Kidney tubule cell (primary cell): ENCODE measurements at places on chromosomes 2 and 18.

- peak; percentile 60 for DNase-seq
Observed at GRCh38 chr18:75418293-75419005, 9.1 kb downstream of the SMIM21 start.

GRCh38 chr18:40983835-40984234 lies 971.2 kb upstream of the PIK3C3 start:
- no peak for DNase-seq

DNA sequence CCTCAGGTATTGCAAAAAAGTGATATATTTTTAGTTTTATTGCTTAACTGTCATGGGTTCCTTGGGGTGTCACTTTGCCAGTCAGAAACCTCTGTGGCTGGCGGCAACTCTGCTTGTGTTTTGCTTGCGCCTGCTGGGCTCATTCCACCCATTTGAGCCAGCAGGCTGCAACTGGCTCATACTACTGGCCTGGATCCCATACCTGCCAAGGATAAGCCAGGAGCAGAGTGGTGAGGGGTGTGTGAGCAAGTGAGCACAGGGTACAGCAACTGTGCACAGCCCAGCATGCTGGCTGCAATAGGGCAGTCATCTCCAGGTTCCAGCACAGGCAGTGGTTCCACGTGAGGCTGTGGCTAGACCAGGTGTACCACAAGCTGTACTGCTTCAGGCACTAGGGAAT lies 687.5 kb downstream of the NYAP2 start:
- no peak for DNase-seq

DNA sequence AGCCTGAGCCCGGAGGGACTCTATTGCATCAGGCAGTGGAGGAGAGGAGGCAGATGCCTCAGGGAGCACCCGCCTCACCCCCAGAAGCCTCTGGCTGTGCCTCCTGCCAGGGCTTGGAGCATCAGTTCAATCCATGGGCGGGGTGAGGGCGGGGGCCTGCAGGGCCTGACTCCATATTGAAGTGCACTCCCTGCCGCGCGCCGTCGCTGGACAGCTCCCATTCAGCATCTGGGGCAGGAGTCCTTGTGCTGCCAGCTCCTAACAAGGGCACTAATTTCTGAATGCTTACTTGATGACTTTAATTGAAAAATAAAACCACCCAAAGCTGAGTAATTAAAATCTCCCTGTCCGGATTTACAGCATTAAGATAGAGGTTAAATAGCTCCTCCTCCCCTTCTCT lies 23.8 kb downstream of the C1QL2 start:
- no peak for DNase-seq

- DNase-seq: no peak
Observed at GRCh38 chr18:12637393-12637792, 20.5 kb downstream of the SPIRE1 start.

DNA sequence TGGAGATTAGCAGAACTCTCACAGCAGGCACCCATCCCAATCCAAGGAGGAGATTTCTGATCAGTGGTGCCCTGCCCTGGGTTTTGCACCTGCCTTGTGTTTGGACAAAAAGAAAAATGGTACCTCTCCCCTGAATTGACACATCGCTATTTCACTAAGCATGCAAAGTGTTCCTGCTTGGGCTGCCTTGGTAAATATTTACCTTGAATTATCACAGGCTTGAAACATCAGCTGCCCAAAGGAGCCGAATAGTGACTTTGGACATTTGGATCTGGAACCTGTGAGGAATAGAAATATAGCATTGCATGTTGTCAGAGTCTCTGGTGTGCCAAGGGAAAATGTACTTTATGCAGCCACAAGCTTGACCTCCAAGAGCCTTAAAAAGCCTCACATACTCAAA lies 926.4 kb upstream of the FANCL start:
- DNase-seq: no peak

DNA sequence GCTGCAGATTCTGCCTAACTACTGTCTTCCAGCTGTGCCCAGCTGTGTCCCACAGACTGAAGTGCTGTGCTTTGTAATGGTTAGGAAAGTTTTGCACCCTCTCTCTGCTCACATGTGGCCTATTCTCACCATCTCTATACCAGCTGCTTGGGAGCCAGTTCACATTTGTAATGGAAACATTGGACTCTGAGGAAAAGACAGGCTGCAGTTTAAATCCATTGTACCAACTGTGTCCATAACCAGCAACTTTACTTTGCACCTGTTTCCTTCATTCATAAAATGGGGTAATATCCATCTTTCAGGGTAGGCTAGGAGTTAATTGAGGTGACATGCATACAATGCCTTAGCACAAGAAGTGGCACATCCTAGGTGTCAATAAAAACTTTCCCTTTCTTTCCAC lies 344.0 kb downstream of the TNS1 start:
- no peak for DNase-seq

DNA sequence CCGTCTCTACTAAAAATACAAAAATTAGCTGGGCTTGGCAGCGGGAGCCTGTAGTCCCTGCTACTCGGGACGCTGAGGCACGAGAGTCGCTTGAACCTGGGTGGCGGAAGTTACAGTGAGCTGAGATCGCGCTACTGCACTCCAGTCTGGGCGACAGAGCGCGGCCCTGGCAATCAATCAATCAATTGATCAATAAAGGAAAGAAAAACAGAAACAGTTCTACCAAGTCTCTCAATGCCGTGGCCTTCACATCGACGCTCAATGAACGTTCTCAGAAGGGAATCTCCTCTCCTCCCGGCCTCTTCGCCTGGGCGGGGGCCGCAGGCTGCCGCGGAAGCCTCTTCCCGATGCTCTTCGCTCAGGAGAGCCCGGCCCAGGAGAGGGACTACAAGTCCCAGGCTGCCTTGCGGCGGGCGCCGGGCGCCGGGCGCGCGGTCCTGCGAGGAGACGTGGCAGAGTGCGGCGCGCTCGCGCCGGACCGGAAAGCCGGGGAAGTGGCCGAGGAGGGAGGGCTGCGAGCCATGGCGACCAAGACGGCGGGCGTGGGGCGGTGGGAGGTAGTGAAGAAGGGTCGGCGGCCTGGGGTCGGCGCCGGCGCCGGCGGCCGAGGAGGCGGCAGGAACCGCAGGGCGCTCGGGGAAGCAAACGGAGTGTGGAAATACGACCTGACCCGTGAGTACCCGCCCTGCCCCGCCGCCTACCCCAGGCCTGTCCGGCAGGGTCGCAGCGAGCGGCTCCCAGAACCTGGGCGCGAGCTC lies at the start of gene TMEM214:
Gene TMEM214 (plus strand): TSS at position 471 of the 758 bp plus-strand sequence. CDS start 51 bp downstream, at position 522.
- DNase-seq: peak; percentile 92

DNA sequence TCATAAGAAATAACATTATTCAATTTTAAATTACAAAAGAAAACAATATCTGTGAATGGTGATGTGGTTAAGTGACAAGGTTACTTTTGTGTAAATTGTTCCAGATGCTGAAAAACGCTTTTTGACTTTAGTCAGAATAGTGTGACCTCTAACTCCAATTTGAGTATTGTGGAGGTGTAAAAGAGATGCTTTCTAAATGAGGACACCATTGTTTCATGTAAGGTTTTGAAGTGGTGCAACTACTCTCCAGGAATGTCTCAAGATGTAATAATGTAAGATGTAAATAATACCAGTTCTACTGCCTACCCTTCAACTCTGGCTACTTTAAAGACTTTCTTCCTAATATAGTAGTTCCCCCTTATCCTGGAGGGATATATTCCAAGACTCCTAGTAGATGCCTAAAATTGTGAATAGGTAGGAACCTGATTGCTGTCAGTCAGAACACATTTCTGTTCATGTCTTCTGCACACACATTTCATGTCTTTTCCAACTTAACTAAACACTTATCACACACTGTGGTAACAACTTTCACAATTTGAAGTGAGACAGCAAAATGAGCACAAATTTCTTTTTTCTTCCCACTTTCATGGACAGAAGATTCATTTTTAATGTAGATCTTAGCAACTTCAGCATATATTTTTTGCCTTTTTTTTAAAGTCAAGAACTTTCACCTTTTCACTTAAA lies 39.1 kb upstream of the PPP1R1C start:
- DNase-seq: peak; percentile 5

GRCh38 chr2:189569295-189569910 lies 11.2 kb downstream of the SLC40A1 start:
- DNase-seq: no peak

- peak; percentile 15 for DNase-seq
Observed at GRCh38 chr2:85797921-85798320, 44.1 kb downstream of the ATOH8 start.

DNA sequence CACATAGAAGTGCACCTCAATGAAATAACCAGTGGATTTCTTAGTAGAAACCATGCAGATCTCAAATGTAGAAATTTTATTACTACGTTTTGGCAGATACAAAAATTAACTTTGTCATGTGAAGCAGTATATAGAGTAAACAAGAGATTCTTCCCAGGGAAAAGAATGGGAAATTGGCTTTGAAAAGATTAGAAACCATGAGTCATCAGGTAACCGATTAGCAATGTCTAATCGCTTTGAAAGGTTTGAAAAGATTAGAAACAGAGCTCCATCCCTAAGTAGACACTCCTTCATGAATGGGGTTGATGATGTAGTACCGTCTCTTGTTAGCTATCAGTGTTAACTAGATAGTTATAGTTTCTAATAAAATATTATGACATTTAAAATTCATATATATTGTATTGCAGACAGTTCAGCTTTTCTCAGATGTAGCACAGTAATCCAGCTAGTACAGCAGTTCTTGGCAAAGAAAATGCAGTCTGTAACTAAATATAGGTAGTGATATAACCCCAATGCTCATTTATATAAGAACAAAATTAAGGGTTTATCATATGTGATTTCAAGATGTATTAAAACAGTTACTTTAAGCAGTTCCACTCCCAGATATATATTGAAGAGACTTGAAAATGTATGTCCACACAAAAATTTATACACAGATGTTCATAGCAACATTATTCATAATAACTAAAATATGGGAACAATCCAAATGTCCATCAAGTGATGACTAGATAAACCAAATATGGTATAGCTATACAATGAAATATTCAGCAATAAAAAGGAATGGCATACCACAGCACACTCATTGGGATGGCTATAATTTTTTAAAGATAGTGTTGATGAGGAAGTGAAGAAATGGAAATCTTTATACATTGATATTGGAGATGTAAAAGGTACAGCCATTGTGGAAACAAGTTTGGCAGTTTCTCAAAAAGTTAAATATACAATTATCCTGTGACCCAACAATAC lies 113.9 kb downstream of the PTPN4 start:
- DNase-seq: no peak

- DNase-seq: no peak
Observed at GRCh38 chr2:144999071-144999875, 479.4 kb upstream of the ZEB2 start.

GRCh38 chr2:15811367-15811766 lies 129.0 kb upstream of the MYCN start:
- peak; percentile 91 for DNase-seq

DNA sequence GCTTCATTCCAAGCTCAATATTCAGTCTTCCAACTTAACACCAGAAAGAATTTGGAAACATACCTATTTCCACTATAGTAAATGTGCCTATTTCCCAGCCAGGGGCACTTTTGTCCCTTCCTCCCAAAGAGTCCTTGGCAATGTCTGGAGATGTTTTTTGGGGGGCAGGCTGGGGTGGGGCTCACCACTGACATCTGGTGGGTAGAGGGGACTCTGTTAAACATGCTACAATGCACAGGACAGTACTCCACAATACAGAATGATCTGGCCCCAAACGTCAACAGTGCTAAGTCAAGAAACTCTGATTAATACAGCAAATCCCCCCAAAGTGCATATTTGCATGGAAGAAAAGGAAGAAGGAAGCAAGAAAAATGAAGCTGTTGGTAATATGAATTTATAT lies 61.7 kb downstream of the SMIM21 start:
- no peak for DNase-seq

- DNase-seq: peak; percentile 52
Observed at GRCh38 chr2:207530160-207531031, 634 bp downstream of the CREB1 start.

GRCh38 chr18:21179590-21180220 lies 62.3 kb upstream of the GREB1L start:
- DNase-seq: peak; percentile 60

- peak; percentile 1 for DNase-seq
Observed at GRCh38 chr2:115122701-115123100, 680.3 kb downstream of the DPP10 start.

DNA sequence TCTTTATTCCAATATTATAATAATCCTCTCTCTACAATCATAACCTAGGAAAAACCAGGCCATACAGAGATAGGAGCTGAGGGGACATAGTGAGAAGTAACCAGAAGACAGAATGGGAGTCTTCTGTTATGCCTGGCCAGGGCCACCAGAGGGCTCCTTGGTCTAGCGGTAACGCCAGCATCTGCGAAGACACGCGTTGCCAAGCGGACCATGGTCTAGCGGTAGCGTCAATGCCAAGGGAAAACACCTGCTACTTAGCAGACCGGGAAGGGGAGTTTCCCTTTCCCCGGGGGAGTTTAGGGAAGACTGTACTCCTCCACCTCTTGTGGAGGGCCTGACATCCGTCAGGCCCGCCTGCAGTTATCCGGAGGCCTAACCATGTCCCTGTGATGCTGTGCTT lies 36.6 kb downstream of the ARL6IP6 start:
- peak; percentile 41 for DNase-seq

GRCh38 chr2:191462370-191462769 lies 215.6 kb upstream of the NABP1 start:
- peak; percentile 82 for DNase-seq

GRCh38 chr2:224354632-224355211 lies 47.2 kb downstream of the FAM124B start:
- DNase-seq: no peak

DNA sequence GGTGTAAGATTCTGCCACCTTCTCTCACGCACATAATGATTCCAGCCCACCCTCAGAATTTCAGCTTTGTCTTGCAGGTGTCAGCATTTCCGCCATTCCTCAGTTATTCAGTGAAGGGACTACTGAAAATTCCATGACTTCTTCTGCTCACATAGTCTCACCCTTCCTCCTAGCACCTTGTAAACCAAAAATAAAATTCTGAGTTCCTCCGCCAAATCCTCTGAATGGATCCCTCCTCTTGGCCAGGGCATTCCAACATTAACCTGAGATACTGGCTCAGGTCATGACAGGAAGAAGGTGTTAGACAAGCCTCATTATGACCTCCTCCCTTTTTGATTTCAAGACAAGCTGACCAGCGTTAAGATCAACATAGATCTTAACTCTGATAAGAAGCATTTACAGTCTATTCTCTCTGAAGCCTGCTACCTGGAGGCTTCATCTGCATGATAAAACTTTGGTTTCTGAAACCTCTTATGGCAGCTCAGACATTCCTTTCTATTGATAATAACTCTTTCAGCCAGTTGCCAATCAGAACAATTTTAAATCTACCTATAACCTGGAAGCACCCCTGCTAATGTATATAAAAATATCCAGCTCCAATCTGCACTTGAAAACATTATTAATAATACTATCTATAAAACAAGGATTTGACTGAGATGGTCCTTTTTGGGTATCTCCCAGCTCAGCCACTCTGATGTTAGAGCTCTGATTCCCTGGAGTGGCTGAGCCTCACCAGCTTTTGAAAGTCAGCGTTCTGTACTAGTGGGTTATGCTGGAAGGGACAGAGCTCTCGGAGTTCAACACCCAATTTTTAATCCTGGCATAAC lies 136.4 kb upstream of the APCDD1 start:
- DNase-seq: no peak

DNA sequence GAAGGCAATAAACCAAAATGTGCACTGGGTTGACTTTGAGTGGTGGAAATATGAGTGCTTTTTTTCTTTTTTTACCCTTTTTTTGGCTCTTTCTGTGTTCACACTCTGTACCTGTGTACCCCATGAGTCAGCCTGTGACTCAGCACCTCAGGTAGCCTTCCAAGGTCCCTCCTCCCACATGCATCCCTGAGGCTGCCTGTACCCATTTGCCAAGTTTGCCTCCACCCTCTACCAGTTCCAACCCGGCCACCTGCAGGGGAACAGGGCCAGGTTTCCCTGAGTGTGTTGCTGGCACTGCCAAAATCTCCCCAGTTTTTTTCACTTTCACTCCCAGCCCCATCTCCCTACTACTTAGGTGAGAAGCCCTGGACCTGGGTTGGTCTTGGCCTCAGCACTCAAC lies 14.0 kb downstream of the CXCR1 start:
- DNase-seq: peak; percentile 49
